ENCODE measurements at places on chromosomes 1 and 21.

DNA sequence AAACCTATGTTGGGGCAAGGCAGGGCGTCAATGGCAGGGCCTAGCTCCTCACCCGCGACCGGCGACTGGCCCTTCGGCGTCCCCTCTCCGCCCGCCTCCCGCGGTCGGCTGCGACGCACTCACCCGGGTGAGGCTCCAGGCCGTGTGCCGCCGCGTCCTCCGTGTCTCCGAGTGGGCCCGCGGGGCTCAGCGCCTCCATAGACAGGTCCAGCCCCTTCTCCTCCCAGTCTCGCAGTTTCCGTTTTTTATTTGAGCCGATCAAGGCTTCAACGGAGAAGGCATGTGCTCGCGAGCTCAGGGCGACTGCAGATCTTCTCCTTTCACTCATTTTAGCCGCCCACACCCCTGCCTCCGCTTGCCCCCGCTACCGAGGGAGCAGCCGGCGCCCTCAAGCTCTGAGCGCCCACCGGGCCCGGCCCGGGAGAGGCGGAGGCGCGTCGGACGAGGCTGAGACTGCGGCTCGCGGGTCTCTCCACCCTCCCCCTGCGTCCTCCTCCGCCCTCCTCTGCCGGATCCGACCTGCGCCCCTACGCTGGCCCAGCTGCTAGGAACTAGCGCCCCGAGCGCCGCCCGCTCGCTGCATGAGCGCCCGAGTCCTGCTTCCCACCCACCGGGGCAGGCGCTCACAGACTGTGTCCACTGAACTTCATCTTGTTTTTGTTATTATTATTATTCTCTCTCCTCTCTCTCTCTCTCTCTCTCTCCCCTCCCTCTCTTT, 516 bp downstream of the TBX15 start:
- DNase-seq, result no peak

DNA sequence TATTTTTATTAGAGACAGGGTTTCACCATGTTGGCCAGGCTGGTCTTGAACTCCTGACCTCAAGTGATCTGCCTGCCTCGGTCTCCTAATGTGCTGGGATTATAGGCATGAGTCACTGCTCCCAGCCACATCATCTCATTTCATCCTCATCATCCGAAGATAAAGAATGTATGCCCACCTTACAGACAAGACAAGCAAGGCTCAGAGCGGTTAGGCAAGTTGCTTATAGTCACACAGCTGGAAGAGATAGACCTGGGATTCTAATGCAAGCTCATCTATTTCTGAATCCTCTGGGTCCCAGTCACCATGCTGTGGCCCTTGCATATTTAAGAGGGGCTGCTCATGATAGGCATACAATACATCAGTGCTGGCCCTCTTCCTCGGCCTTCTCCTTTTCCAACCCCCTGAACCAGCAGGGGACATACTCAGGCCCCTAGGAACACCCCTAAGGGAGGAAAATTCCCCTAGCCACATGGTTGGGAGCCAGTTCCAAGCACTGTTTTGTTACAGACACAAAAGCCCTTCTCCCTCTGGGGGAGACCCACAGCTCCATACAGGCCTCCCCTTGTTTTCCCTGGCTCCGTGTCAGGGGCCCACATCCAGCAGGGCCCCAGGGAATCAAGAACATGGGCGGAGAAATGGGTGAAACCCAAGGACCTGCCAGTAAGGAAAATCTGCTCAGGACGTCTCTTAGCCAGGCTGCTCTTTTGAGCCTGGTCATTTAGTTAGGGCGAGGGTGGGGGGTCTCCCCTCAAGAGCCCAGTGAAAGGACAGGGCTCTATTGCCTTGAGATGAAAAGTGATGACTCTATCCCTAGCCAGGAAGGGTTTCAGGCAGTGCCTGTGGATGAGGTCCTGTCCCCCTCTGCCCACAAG, 6.9 kb downstream of the CSRP1 start:
- no peak for DNase-seq

GRCh38 chr1:31915438-31915837, 22.7 kb downstream of the PTP4A2 start:
- no peak for DNase-seq

- DNase-seq, result no peak
Observed at GRCh38 chr1:220344745-220345144, 72.5 kb upstream of the RAB3GAP2 start.

DNA sequence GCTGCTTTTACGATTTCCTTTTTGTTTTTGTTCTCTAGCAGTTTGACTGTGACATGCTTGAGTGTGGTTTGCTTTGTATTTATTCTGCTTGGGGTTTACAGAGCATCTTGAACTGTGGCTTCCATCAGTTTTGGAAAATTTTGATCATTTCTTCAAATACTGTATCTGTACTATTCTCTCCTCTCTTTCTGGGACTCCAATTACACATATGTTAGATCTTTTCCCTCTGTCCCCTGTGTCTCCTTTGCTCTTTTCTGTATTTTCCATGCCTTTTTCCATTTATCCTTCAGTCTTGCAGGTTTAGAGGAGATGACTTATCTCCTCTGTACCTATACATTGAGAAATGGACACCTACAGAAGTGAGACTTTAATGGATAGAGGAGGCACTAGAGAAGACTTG, 31.7 kb downstream of the COQ8A start:
- DNase-seq, result no peak

DNA sequence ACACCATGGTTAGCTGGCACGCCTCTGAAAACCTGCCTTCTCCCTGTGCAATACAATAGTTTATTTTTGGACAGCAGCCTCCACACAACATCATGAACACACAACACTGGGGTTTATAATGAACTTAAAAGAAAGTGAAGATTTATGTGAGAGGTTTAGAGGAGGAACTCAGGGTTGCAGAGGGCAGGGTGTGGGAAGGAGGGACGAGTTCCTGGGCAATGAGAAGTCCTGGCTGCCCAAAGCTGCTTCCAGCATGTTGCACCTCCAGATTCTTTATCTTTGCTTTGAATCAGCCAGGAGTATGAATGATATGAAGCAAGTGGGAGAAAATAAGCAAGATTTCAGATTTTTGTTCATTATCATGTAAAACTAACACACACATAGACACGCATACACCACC, 11.3 kb upstream of the LRRC8D start:
- peak; percentile 69 for DNase-seq

GRCh38 chr1:236471653-236472052, 52.1 kb upstream of the LGALS8 start:
- no peak for DNase-seq

- DNase-seq, result no peak
Observed at GRCh38 chr1:110123224-110123623, 11.0 kb downstream of the UBL4B start.

GRCh38 chr1:235625340-235625739, 24.2 kb downstream of the GNG4 start:
- no peak for DNase-seq

DNA sequence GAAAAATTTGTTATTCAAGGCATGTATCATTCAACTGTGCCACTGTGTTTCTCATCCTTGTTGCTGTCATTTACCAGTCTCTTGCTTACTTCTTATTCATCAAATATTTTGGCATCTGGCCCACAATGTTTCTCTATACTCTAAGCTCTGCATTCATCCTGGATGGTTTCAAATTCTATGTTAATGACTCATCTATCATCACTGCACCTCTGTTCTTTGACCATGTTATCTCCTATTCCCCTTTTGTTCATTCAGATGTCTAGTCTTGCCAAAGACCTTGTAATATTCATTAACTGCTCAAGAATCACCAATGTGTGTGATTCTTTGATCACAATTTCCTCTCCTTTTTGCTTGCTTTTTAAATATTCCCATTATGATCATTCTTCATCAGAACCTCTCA, 54.6 kb upstream of the PRKACB start:
- DNase-seq, result no peak

DNA sequence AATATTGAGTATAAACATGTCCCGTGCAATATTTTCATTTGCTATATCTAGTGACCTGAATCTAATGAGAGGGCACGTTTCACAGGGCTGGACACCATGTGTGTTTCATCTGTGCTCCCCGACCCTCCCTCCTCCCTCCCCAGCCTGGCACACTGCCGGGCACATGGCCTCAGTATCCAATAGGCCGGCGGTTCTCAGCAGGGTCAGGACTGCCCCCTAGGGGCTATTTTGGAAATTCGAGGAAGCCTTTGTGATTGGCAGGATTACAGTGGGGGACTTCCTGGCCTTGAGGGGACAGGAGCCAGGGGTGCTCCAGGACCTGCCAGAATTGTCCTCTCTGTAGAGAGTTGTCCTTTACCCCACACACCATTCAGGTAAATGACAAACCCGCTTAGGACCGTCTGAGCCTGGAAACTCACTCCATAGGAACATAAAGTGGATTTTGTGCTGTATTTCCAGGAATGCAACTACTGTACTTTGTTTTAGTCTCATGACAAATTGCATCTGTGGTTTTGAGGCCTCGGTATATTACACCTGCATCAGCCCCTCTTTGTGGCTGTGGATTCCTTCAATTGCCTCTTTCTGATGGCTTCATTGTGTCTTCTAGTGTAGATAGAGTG, 109.5 kb upstream of the SIM2 start:
- DNase-seq, result peak; percentile 66

- DNase-seq, result peak; percentile 4
Observed at GRCh38 chr1:23619299-23620188, 60.2 kb upstream of the ID3 start.

- no peak for DNase-seq
Observed at GRCh38 chr1:226597616-226598454, 49.3 kb downstream of the STUM start.

- no peak for DNase-seq
Observed at GRCh38 chr1:179080866-179081686, 794 bp upstream of the TOR3A start.

All from trophoblast cell (in vitro differentiated cells and primary cell).